HAP-1 (cell line): ENCODE measurements at places on chromosomes 12 and 14.

GRCh38 chr14:68951035-68951797 is 27.9 kb downstream of the ACTN1 start:
- DNase-seq = no peak

GRCh38 chr12:48266826-48267225 is 63.7 kb upstream of the OR10AD1 start:
- no peak for DNase-seq

DNA sequence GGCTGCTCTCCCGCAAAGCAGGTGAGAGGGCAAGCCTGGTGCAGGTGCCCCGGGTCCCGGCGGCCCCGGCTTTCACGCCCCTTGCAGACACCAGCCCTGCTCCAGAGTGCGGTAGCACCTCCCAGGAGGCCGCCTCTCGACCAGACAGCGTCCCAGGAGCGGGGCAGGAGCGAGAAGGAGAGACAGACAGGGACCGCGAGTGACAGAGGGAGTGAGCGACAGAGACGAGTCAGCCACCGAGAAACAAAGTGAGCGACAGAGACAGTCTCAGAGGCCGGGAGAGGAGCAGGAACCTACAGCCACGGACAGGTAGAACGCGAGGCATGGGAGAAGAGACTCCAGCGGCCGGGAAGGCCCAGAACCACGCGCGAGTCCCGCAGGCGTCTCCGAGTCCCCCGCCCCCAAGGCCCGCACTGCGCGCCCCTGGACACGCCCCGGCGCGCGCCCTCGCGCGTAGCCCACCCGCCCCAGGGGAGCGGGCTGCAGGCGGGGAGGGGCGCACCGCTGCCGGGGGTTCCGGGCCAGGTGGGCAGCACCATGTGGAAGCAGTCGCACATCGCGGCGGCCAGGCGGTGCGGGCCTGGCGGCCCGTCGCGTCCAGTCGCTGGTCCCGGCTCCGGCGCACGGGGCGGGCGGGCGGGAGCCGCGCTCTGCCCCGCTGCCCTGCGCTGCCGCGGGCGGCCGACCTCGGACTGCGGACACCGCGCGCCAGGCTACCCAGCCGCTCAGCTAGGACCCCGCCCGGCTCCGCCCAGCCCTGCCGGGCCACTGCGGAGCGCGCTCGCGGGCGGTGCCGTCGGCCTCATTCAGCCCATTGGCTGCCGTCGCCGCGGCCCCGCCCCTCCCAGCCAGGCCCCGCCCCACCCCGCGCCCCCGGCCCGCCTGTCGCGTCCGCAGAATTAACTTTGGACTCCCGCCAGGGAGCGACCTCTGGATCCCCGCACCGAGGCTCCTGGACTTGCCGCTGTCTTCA is at the start of gene AHNAK2:
AHNAK2 (minus strand) TSS at position 694 of the 973 bp plus-strand sequence; CDS start at position 557, 137 bp downstream.
- peak; percentile 93 for DNase-seq

DNA sequence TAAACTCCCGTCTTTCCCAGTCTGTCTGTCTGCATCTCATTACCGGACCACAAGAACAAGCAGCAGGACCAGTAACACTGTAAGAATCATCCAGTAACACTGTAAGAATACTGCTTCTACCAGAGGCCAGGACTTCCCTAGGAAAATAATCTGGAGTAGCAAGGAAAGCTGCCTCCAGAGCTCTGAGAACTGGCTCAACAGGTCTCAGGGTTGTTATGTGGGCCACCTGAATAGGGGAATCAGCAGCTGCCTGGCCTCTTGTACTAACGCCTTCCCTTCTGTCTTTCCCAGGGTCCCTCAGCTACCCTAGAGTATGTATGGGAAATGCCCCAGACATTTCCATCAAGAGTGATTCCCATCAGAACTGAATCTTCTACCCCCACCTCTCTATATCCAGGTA is 954 bp upstream of the SLC39A2 start:
- no peak for DNase-seq

GRCh38 chr12:53857666-53858065 is 81.0 kb upstream of the HOXC13 start:
- DNase-seq = no peak

GRCh38 chr12:75932241-75932640 is 99.3 kb downstream of the PHLDA1 start:
- no peak for DNase-seq

DNA sequence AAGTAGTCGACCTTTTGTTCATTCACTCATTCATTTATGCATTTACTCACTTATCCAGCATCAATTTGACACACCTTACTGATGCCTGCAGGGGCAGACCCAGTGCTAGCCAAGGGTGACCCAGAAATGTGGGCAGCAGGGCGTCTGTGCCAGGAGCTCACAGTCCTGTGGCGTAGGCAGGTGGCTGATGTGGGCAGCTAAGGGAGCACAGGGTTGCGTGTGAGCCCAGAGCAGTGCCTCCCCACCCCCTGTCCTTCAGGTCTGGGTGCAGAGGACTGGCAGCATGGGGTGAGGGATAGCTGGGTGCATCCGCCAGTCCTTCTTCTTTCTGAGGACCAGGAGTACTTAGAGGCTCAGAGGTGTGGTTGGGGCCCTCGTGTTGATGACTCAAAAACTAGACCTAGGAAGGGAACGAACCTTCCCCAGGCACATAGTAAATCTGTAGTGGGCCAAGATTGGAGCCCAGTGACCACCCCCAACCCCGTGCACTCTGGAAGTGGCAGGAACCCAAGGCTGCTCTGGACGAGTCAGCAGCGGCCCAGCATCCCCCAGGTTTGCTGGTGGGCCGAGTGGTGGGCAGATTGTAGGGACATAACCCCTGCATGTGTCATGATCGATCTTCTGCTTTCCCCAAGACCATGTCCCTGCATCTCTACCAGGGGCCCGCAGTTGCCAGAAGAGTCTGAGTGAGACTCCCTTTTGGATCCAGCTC is 63.9 kb downstream of the BEGAIN start:
- DNase-seq = no peak

DNA sequence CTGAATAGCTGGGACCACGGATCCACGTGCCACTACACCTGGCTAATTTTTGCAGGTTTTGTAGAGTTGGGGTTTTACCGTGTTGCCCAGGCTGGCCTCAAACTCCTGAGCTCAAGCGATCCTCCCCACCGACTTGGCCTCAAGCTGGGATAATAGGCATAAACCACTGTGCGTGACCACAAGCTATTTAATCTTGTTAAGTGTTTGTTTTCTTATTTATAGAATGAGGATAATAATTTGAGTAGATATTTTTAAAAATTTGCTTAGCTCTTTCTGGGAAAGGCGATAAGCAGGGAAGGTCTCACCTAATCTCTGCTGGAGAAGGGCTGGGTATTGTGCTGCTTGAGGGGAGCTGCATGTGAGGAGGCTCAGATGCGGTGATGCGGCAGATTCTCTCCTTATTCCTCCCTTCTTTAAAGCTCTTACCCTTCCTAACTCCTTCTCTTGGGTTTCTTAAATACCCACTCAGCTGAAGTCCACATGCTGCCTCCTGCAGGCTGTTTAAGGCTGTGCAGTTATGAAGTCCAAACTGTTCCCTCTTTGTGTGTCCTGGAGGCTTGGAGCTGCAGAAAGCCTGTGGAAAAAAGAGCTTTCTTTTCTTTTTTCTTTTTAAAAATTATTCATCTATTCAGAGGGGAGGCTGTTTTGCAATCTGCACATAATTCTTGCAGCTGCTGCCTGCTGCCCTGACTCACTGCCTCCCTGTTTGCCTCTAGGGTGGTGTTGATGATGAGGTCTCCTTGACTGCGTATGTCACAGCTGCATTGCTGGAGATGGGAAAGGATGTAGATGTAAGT is 37.9 kb downstream of the A2ML1 start:
- peak; percentile 50 for DNase-seq

DNA sequence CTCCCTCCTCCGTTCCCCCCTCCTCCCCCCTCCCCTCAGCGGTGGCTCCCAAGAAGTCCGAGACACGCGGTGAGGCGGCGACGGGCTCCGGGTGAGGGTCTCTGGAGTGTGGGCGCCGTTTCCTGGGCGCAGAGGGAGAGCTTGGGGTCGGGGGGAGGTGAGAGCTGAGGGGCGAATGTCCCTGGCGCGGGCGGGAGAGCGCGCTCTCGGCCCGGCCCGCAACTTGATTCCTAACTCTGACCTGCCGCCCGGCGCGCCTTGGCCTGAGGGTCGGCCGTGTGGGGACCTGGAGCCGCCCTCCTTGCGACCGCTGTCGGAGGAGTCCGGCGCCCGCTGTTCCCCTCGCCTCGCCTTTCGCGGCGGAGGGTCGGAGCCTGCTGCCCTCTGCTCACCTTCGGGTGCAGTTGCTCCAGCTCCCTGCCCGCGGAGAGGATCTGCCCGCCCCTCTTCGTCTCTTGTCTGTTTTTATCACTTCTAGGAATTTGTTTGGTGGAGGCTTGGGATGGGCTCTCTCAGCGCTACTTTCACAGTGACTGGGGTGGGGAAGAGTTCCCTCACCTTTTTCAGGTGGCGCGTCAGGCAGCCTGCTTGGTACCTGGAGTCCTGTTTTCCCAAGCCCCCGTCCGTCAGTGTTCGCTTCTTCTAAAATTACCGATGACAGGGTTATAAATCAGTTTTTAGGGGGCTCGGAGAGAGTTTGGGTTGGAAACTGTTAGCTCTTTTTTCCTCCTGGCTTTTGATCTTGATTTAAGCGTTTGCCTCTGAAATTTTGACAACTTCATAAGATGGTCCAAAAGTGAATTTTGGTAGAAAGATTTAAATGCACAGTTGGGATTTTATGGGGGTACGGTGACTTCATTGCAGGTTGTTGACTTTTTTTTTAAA is 495 bp downstream of the ADIPOR2 start:
- DNase-seq = peak; percentile 16

- no peak for DNase-seq
Observed at GRCh38 chr12:132445884-132446632, 43.9 kb upstream of the FBRSL1 start.

DNA sequence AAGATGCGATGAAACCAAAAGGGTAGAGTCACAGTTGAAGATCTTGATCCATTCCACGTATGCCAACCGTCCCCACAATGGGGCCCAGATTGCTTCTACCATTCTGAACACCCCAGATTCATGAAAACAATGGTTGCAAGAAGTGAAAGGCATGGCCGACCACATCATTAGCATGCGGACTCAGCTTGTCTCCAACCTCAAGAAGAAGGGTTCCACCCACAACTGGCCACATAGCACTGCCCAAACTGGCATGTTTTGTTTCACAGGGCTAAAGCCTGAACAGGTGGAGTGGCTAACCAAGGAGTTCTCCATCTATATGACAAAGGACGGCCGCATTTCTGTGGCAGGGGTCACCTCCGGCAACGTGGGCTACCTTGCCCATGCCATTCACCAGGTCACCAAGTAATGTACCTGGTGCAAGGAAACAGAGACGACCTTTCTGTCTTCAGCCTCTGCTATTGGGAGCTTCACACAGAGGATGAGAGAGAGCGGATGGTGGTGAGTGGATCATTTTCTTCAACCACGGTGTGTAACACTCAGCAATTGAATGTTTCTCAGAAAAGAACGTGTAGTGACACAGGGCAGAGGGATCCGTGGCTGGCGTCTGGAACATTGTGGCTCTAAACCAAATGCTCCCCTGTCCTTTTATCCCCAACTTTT is 26.8 kb upstream of the CLEC2D start:
- no peak for DNase-seq

DNA sequence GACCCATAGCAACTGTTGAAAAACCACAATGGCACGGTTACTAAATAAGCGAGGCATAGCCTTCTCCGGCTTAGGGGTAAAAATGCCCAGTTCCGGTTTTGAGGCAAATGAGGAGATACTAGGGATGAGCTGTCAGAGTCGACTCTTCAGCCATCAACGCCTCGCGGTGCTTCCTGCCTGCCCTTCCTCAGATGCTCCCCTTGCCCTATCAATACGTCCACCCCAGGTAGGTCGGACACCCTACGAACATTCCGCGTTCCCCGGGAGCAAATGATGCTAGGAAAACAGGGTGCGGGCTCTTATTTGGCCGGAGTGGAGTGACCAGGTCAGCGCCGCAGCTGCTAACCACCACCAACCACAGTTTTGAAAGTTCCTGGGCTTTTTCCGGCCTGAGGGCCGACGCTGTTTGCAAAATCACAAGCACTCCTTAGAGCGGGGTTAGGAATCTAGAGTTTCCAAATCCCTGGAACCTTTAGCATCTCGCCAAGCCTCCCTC is 1.2 kb downstream of the SRSF9 start:
- DNase-seq = peak; percentile 40

- DNase-seq = no peak
Observed at GRCh38 chr14:90005939-90006530, 50.3 kb downstream of the TDP1 start.
